ENCODE measurements at places on chromosomes 2 and 18.

- DNase-seq = no peak
Observed at GRCh38 chr18:33372442-33372841, 68.1 kb downstream of the CCDC178 start.

DNA sequence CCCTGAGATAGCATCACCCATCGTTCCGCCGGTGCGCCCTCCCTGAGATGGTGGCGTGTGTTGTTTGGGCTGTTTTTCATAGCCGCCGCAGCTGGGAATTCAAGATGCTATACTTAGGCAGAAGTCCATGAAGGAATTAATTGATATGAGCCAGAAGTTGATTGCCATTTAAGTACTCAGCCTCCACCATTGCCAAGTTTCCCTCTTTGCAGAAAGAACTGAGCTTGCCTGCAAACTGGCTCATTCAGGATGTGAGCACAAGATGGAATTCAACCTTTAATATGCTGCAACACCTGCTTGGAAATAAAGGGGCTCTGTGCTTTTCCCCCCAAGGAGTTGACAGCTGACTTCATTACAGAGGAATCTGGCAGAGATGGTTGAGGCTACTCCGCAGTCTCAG, 295.5 kb downstream of the ZNF521 start:
- DNase-seq = no peak

DNA sequence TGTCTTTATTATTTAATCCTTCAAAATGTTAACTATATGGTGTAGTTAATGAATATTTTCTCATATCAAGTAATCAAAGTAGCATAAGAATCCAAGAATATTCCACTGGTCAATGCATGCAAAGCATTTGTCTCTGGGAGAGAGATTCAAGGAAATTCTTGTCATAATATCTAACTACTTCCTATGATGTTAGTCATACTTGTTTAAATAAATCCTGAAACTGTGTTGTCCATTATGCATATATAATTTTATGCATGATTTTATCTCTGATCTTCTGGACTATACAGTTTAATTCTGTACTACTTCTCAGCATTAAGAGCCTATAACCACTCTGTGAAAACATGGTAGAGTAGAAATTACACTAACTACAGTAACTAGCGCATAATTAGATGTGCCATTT, 388.3 kb downstream of the NR4A2 start:
- DNase-seq = no peak

- no peak for DNase-seq
Observed at GRCh38 chr18:68418881-68419280, 296.0 kb downstream of the TMX3 start.

GRCh38 chr2:157355618-157356017, 30.0 kb upstream of the ERMN start:
- DNase-seq = no peak

DNA sequence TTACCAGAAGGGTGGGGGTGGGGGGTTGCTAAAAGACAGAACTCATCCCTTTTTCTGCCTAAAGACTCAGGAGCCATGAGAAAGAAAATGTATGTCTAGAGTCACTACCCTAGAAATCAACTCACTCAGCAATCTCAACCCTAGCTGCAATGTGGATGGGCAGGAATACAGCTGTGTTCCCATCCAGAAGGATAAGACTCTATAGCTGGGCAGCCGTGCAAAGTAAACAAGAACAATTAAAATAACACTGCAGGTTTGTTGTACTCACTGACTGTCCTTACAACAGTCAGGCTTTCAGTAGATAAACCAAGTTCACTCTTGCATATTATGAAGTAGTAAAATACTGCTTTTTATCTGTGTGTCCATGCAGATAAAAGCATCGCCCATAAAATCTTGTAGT, 74.0 kb downstream of the ESCO1 start:
- DNase-seq = no peak

- DNase-seq = no peak
Observed at GRCh38 chr2:39537150-39537549, 100.1 kb upstream of the MAP4K3 start.

All from activated CD8-positive, alpha-beta memory T cell treated with anti-CD3 and anti-CD28 coated beads for 1 hour (primary cell).